GM13977 (cell line): ENCODE measurements at places on chromosomes 6 and 20.

DNA sequence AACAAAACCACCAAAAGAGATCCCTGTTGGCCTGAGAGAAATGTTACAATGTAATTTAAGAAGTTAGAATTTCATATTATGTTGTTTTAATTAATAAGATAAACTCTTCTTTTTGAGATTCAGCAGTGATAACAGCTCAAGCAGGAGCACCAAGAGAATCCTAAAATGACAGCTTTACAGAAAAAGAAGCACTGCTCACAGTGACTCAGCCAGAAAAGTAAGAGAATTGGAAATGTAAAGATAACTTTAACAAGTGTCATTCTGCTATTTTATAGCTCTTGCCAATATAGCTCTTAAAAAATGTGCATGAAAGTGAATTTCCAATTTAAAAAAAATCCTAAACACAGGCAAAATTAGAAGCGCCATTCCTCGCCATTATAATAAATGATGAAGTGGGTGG lies 111.3 kb downstream of the UBE3D start:
- DNase-seq: no peak

DNA sequence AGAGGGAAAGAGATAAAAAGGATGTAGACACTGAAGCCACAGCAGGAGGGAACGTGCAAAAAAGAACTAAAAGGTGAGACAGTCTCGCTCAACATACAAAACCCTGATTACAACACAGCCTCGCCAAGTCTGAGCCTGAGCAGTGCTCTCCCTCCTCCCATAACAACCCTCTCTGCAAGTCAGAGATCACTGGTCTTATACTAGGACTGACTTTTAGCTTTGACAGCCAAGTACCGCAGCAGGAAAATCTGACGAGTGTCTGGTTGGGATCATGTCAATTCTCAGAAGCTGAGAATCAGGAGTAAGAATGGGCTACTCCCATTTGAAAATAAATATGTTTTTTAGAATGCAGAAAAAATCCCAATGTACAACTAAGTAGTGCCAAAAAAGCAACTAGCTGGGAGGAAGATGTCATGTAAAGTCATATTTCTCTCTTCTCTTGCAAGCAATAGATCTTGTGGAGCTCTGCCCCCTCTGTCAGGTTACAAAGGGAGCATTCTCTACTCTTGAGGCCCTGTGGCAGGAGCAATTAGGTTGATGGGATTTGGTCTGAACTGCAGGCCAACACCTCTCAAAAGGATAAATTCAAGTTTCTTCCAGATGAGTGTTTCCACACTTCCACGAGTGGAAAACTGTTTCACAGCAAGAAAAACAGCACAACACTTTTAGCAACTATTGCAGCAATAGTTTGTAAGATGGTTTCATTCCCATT lies 118.9 kb upstream of the COL21A1 start:
- DNase-seq: no peak

DNA sequence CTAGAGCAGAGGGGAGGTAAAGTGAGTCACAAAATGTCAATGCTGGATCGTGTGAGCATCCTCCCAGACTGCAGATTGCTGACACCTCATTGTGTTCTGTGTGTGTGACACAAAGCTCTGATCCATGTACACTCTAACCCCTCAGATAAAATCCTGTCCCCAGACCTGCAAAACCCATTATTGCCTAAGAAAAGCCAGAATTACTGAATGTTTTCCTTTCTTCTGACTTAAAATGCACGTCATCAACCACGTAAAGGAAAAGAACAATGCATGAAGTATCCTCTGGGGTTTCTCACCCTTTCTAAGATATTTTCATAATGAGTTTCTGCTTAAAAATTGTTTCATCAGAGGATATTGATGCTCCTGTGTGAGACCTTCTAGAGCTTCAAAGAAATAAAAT lies 218.0 kb upstream of the PREP start:
- DNase-seq: no peak

GRCh38 chr6:11968241-11968806 lies 43.8 kb upstream of the HIVEP1 start:
- DNase-seq: peak; percentile 9

DNA sequence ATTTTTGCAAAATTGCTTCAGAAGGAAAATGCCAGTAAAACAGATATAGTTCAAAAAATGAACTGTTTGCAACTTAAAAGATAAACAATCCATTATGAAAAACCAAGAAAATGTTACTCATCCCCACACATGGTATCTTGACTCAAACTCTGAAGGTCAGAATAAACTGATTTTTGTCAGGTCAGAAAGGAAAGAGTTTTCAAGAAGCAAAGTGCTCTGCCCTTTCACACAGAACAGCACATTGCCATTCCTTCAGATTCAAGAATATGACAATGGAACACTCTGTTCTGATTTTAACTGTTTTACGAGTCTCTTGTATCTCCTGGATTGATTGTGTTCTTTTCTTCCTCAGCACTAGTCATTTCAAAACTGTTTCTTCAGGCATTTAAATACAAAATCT lies 33.8 kb upstream of the NT5E start:
- DNase-seq: no peak

DNA sequence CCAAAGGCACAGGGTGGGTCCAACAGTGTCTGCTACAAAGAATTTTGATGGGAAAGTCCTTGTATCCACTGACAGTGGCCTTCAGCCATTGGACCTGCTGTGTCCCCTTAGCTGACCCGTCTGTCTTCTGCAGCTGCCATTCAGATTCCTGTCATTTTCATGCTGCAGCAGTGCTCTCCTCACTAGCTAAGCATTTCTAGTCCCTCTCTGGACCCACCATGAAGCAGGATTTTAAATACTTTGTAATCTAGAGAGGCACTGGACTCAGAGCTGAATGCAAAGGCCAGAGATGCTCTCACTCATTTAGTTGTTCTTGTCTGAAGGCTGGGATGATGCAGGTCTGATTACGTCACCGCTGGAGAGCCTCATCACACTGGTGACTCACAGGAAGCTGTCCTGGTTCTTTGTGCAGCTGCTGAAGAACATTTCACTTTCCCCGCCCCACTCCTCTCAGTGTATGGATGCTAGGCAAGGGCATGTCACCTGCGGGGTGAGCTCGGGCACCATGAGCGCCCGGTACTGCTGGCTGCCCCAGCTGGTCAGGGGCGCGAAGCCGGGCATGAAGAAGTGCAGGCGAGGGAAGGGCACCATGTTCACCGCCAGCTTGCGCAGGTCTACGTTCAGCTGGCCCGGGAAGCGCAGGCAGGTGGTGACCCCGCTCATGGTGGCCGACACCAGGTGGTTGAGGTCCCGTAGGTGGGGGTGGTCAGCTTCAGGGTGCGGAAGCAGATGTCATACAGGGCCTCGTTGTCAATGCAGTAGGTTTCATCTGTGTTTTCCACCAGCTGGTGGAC lies 19.4 kb upstream of the TUBB2A start:
- no peak for DNase-seq

GRCh38 chr6:19851241-19852089 lies 14.3 kb downstream of the ID4 start:
- peak; percentile 63 for DNase-seq

DNA sequence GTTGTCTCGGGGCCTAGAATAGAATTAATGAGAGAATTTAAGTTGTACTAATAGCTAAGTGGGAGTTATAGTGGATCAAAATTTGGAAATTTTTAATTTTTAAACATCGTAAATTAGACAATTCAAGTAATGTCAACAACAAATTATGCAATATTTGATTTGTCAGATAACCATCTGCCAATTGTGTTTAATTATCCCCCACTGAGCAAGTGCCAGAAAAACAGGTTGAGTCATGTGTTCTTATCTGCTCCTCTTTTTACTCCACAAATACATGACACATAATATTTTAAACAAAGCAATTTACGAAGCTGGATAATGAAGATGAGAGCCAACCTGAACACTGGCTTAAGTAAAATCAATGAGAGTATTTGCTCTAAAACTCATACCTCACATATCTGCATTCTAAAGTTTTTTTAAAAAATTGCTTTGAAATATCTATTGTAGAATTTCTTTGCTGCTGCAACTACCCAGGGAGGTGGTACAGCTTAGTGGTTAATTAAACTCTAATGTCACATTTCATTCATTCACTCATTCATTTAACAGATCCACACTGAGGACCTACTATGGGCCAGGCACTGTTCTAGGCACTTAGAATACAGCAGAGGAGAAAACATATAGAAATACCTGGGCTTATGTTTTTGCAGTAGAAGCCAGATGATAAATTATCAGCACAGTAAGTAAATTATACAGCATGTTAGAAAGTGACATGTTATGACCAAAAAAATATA lies 57.1 kb upstream of the MAP7 start:
- DNase-seq: no peak

DNA sequence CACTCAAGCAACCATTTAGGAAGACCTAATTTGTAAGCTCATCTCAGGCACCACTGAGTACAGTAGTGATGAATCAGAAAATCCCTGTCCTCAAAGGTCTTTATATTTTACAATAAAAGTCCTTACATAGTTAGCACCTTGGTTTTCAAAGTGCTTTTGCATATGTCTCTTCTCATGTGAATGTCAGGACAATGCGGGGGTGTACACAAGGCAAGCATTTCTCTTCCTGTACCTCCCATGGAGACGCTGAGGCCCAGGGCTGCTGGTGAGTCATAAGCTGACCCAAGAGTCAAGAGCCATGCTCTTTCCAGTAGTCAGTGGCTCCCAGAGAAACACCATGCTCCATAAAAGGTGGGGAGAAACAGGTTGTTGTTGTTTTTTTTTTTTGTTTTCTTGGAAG lies 174.0 kb downstream of the GJA10 start:
- DNase-seq: no peak

DNA sequence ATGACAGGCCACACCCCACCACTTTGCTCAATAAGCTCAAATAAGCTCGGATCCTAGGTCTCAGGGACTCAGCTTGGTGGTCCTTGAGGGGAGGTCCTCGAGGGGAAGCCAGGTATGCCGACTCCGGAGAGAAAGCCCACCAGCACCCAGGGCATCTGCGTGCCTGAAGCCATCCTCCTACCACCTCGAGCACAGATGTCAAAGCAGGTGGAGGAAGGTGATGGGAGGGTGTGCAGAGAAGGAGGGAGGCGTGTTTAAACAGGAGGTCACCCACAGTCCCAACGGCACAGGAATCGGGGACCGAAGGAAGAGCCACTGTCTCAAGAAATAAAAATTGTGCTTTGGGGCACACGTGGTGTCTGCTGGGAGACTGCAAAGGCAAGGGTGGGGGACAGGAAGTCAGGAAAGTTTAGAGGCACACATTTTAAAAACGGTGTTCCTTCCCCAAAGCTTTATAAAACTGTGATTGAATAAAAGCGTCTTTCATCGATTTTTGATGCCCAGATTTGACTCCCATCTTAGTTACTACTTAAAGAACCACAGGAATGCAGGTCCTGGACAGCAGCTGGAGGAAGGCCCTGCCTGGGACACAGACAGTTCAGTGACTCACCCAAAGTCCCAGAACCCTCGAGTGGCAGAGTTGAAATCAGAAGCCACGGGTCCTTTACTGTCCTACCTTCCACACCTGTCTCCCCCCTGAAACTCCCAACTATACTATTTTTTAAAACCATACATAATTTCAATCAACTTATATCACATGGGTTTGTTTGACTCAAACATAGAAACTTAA lies 221.0 kb upstream of the PDE10A start:
- no peak for DNase-seq

DNA sequence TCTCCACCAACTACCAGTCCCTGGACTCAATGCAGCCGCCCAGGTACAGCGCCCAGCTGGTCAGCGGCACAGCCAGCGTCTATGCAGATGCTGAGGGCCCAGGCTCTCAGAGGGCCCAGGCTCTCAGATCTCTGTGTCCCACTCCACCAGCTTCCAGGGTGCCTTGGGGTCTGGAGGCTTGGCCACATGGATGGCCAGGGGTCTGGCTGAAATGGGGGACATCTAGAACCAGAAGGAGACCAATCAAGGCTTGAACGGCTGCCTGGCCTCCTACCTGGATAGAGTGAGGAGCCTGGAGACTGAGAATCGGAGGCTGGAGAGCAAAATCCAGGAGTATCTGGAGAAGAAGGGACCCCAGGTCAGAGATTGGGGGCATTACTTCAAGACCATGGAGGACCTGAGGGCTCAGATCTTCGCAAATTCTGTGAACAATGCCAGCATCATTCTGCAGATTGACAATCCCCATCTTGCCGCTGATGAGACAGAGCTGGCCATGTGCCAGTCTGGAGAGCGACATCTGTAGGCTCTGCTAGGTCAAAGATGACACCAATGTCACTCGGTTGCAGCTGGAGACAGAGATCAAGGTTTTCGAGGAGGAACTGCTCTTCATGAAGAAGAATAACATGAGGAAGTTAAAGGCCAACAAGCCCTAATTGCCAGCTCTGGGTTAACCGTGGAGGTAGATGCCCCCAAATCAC lies 44.1 kb upstream of the GRM4 start:
- DNase-seq: no peak

GRCh38 chr20:33062825-33063149 lies 9.1 kb downstream of the BPIFB3 start:
- no peak for DNase-seq

- no peak for DNase-seq
Measured at GRCh38 chr6:138347864-138348263, 29.8 kb upstream of the SMIM28 start.
